Renal cortex interstitium (tissue), 15 donors: ENCODE measurements at places on chromosomes 2 and 18. TPM values are rescaled to one million over a fixed set of nuclear protein-coding genes. Genes with fewer than 3 reads are reported as not detected.

The SATB2 gene
- 11.6 TPM for polyA plus RNA-seq

- DNase-seq, result no peak
Observed at GRCh38 chr2:144642131-144642530, 122.2 kb upstream of the ZEB2 start.

DNA sequence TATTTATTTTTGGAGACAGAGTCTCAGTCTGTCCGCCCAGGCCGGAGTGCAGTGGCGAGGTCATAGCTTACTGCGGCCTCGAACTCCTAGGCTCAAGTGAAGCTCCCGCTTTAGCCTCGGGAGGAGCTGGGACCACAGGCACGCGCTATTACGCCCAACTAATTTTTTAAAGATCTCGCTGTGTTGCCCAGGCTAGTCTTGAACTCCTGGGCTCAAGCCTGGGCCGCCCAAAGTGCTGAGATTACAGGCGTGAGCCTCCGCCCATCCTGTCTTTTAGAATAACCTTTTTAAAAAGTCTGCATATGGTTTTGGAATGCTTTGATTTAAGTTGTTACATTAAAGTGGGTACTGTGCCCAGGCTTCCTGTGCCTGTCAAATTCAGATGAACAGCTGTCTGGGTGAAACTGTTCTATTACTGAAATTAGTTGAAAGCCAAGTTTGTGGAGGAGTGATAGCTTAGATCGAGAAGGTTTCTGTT lies 944 bp downstream of the RAB3GAP1 start:
- DNase-seq, result no peak

GRCh38 chr2:98438190-98439133 lies 6.2 kb upstream of the INPP4A start:
- no peak for DNase-seq
